Esophagus squamous epithelium (tissue), 5 donors: ENCODE measurements at places on chromosomes 2 and 18.
A peak's percentile ranks its signal among the peaks of the same experiment; 100 is the strongest.

DNA sequence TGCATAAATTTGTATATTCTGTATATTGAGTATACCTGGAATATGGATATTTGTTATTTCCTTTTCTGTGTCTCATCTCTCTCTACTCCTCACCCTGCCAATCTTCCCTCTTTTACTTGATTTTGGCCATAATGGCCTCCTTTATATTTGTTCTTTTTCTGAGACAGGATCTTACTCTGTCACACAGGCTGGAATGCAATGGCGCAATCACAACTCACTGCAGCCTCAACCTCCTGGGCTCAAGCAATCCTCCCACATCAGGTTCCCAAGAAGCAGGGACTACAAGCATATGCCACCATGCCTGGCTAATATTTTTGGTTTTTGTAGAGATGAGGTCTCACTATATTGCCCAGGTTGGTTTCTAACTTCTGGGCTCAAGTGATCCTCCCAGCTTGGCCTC lies 30.5 kb downstream of the PREPL start:
- DNase-seq = no peak

DNA sequence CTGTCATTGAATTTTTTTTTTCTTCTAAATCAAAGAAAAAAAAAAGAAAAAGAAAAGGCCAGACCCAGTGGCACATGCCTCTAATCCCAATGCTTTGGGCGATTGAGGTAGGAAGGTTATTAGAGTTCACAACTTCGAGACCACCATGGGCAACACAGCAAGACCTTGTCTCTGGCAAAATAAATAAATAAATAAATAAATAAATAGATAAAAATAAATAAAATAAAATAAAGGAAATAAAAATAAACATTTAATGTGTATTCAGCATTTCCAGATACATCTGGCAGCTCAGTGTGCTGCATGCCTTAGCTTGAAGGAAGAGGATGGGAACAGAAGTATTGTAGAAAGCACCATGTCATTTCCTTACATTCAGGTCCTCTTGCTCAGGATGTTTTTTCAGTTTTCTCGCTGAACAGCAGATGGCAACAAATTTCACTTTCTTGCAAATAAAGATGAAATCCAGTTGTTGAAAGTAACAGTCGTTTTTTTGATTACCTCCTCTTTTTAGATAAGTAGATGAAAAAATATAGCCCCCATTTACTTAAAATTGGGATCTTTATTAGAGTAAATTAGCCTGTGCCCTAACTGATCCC lies 25.7 kb upstream of the FAM178B start:
- DNase-seq = no peak

- no peak for DNase-seq
Measured at GRCh38 chr2:177828557-177828956, 244.0 kb downstream of the PDE11A start.

DNA sequence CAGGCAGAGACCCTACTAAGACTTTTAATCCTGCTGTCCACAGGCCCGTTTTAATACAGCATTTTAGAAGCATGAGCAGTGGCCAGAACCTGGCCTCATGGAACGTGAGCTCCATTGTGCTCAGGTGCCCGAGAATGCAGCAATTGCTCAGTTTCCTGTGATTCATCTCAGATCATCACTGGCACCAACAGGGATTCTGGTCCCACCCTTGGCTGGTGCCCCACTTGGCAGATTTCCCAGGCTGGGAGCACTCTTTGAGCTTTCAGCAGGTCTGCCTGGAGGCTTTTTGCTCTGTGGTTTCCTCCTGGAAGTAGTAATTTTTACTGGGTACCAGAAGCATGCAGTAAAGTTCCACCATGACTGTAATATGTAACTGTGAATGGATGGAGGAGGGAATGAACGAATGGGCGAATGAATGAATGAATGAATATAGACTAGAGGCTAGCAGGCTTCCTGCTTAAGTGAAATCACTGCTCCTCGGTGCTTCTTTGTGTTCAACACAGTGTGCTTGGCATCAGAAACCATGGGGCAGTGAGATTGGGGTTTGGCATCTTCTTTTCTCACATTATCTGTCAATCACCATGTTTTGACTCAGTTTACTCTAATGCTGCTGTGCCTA lies 312.9 kb downstream of the PRKCE start:
- DNase-seq = peak; percentile 4

- DNase-seq = no peak
Measured at GRCh38 chr2:221494556-221494955, 77.5 kb downstream of the EPHA4 start.

- no peak for DNase-seq
Measured at GRCh38 chr2:133063775-133064174, 393.8 kb upstream of the LYPD1 start.

DNA sequence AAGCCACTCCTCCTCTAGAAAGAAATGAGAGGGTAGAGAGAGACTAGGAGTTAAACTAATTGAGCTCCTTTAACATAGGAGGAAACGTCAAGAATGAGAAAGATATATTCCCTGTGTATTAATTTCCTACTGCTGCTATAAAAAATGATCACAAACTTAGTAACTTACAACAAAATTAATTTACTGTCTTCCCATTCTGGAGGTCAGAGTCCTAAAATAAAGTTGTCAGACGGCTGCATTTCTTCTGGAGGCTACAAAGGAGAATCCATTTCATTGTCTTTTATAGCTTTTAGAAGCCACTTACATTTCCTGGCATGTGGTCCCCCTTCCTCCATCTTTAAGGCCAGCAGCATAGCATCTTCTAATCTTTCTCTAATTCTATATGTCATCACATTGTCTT lies 26.9 kb downstream of the ICA1L start:
- DNase-seq = no peak

DNA sequence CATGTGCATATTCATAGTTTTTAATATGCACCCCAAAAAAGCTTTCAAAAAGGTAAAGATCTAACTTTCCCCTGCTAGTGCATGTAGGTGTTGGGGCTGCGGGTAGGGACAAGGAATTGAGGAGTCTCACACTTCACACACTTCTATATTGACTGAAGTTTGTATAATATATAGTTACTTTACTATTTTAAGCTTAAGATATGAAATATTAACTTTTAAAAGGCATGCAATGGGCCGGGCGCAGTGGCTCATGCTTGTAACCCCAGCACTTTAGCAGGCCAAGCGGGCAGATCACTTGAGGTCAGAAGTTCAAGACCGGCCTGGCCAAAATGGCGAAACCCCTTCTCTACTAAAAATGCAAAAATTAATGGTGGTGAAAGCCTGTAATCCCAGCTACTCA lies 109.1 kb upstream of the SH3BP4 start:
- no peak for DNase-seq

DNA sequence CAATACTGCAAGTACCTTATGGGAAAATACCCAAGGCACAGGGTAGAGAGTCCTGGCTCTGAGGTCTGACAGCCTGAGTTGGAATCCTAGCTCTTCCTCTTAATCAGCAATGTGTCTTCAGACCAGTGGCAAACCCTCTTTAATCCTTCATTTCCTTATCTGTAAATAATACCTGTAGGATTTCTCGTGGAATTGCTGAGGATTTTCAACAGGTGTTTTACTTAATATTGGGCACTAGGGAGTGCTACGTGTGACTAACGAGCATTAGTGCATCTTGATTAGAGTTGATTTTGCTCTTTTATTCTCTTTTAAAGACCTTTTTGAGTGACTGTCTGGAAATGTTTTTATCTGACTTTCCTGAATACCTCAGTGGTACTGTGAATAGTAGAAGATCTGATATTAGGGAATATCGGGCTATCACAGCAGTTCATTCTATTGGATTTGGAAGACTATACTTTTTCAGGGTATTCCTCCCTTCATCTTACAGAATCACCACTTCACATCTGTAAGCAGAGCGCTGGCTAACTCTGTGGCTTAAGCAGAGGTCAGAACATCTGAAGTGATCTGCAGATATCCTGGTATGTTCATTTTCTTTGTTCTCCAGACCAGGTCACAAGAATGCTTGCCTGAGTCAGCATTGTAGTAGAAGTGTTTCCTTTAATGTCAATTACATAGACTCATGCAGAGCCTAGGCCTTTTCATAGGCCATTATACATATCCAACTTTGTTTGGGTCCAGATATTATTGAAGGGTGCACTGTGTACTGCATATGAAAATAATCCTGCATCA lies 49.1 kb downstream of the ARHGAP28 start:
- DNase-seq = no peak

- DNase-seq = no peak
Measured at GRCh38 chr2:236052926-236053821, 115.0 kb downstream of the GBX2 start.

DNA sequence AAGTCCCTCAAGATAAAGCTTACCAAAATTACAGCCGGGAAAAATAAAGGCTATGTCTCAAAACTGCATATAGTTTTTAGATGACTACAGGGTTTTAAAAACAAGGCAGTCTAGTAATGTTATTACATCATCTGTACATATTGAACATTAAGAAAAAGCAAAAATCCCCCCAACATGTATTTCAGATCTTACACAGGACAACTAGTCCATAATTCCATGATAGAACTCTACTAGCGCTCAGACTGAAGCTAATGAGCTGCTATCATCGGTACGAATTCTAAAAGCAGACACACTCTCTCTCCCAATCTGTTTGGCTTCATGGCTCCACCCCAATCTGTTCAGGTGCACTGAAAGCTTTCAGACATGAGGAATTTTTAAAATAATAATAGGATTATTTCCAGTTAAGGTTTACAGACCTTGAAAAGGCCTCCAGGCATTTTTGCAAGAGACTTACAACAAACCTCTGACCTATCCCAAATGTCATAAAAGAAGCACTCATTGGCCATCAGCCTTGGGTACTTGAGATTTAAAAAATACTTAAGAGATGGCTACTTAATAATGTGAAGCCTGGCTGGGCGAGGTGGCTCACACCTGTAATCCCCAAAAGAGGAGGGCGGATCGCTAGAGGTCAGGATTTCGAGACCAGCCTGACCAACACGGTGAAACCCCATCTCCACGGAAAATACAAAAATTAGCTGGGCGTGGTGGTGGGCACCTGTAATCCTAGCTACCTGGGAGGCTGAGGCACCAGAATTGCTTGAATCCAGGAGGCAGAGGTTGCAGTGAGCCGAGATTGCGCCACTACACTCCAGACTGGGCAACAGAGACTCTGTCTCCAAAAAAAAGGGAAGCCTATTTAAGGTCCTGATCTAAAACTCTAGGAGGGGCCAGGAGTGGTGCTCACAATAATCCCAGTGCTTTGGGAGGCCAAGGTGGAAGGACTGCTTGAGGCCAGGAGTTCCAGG lies 2.0 kb downstream of the NPC1 start:
- DNase-seq = no peak

- DNase-seq = no peak
Measured at GRCh38 chr2:24527536-24527935, 36.5 kb downstream of the NCOA1 start.

- DNase-seq = no peak
Measured at GRCh38 chr18:53070788-53071187, 730.8 kb downstream of the DCC start.

DNA sequence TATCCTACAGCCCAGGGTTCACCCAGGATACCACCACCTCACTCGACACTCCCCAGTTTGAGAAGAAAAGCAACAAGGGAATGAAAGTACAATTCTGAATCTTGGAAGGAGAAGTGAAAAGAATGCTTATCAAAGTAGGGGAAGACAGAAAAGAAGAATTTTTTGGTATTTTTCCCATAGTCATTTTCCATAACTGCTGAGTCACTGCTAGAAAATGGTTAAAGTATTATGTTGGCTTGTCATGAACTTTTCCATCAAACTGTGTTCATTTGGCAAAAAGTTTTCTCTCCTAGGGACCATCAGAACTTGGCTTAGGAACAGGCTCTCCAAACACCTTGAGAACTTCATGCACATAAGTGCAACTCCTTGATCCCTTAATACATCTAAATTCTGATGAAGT lies 192.0 kb downstream of the BCL11A start:
- no peak for DNase-seq

GRCh38 chr2:109715313-109715805 lies 78.7 kb upstream of the RGPD5 start:
- no peak for DNase-seq

- DNase-seq = no peak
Measured at GRCh38 chr2:75549401-75550253, 11.1 kb downstream of the EVA1A start.

DNA sequence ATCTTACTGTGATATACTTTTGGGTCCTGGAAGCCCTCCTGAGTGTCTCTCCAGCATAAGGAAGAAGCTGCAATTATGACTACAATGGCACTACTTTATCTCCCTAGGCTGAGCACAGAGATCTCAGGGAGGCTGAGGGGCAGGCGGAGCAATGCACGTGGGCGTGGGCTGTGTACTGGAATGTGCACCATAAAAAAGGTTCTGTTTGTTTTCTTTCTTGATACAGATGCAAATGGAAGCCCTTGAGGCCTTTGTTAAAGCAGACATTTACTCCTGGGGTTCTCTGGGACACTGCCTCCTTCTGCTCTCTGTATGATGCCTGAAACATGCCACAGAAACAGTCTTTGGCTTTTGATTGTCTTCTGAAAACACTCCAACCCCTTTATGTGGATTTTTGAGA lies 79.1 kb upstream of the DLX2 start:
- DNase-seq = no peak

GRCh38 chr2:53442783-53443182 lies 324.8 kb upstream of the CHAC2 start:
- no peak for DNase-seq

DNA sequence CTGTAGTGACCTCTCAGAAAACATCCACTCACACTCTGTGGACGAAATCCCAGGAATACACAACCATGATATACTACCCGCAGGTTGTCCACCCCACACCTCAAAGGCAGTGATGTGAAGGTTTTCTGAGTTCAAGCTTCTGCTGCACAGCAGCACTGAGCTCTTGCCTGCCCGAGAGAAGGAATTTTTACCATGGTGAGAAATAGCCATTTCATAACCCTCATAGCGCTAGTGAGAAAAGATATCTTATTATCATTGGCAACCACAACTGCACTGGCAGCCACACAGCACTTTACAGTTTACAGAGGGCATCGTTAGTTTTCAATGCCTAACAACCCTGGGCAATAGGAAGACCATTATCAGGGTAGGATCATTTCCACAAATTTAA lies 36.9 kb downstream of the NAPG start:
- DNase-seq = no peak

DNA sequence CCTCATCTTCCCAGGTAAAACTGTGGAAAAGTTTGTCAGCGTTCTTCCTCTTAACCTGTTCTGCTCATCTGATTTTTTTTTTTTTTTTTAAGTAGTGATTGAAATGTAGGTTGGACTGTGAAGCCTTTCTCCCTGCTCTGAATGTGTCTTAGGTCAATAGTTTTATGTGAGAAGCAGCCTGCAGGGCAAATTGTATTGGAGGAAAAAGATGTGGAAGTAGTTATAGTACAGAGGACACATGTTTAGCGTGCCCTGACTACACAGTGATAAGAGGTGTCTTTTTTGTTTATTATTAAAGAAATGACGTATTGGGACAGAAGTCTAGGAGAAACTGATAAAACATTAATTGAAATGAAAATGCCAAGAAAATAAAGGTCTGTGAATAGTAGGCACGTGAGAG lies 1.5 kb downstream of the MTA3 start:
- DNase-seq = no peak

DNA sequence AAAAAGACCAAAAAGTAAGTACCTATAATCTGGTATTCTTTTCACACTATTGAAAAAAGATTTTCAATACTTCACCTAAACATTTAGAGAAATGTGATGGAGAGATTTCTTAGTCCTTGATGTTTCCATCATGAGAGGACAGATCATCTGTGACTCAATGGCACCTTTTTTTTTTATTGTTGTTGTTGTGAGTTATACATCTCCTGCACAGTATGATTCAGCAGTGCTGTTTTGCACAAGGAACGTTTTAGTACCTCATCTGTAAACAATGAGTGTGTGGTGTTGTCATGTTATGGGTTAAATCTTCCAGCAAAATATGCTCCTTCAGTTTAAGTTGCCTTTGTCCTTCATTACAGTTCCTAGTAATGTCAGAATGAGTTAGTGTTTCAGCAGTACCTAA lies 2.2 kb downstream of the KIAA1328 start:
- DNase-seq = no peak

GRCh38 chr18:13175754-13176210 lies 42.8 kb upstream of the LDLRAD4 start:
- DNase-seq = no peak
